Memory B cell (primary cell): ENCODE measurements at places on chromosomes 1 and 21.

DNA sequence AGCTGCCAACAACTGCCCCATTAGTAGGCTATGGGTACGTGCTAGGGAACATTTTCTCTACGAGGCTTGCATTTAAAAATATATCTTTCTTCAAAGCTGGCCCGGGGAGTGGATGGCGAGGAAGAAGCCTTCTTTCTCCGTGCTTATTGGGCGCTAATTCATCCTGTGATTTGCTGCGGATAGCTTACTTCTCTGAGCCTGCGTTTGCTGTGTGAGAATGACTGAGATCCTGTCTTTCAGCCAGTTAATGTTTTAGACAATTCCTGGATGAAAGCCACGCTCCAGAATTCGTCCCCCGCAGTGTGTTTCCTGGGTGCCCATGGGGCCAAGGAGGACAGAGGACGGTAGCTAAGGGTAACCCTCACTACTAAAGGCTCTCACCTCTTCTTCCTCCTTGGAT, 57.8 kb upstream of the TARBP1 start:
- DNase-seq, result no peak

- no peak for DNase-seq
Observed at GRCh38 chr1:23473037-23473800, 10.8 kb downstream of the ASAP3 start.

GRCh38 chr21:42794551-42794950, 84.8 kb downstream of the WDR4 start:
- DNase-seq, result no peak

DNA sequence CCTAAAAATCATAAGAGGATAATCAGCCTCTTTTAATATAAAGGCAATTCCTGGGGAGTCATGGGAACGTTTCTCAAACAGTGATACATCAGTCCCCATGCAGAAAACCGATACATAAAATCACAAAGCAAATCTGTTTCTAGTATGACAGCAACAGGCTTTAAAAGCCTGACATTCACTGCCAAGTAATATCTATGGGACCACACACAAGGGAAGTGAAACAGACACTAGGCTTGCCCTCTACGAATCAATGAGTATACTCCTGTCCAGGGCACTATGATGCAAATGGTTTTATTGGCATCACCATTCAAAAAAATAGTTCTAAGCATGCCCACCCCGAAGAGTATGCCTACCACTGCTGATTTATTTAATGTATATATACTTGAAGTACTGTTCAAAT, 54.4 kb downstream of the TIAM1 start:
- DNase-seq, result no peak

GRCh38 chr1:25728301-25728935, 71.6 kb upstream of the SELENON start:
- DNase-seq, result no peak

DNA sequence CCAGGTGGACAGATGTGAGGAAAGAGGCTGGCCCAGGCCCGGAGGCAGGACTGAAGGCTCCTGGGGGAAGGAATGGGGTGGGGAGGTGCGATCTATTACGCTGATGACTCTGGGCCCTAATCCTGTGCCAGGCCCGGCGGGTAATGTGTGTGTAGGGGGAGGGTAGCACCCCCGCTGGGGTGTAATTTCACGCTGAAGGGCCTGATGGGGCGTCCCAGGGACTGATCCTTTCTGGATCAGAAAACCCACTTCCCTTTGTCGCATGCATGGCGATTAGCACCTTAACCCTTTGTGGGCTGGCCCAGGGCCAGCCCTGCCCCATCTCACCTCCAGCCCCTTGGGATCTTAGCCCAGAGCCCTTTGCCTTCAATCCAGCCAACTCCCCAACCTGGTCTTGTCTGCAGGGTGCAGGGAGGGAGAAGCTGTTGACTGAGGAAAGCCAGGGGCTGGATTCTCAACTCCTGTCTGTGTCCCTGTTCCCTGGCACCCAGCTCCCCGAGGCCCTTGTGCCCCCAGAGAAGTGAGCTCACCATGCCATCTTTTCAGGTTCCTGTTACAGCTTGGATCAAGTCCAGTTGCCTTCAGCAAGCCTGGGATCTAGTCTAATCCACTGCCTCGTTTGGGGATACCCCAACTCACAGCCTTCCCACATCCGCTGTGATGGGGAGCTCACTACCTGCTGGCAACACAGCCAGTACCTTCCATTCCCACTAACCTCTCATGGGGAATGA, 26.0 kb downstream of the KNCN start:
- DNase-seq, result no peak

GRCh38 chr1:161727256-161727924, 6.0 kb downstream of the FCRLB start:
- DNase-seq, result no peak

- DNase-seq, result peak; percentile 74
Observed at GRCh38 chr1:117758444-117759316, 152.8 kb downstream of the TENT5C start.

- DNase-seq, result no peak
Observed at GRCh38 chr1:38997034-38997900, 6.2 kb downstream of the AKIRIN1 start.

DNA sequence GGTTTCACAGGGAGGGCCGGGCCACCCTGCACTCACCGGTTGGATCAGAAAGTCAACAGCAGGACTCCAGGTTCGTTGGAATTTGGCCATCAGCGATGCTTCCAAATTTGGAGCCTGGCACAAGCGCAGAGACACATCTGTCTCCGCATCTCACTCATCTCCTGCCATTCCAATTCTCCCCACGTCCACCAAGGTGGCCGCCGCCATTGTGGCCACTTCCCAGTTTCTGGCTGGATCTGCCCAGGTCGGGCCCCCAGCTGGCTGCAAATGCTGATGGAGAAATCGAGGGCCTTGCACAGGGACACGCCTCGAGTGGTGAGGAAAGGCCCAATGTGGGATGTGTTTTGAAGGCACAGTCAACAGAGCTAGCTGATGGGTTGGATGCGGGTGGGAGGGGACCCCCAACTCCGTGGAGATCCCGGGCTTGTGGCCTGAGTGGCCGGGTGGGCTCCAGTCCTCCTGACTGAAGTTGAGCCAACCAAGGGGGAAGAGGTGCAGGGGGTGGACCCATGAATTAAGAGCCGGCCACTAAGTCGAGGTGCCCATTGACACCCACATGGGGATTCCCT, 102.7 kb downstream of the CRYAA start:
- no peak for DNase-seq

DNA sequence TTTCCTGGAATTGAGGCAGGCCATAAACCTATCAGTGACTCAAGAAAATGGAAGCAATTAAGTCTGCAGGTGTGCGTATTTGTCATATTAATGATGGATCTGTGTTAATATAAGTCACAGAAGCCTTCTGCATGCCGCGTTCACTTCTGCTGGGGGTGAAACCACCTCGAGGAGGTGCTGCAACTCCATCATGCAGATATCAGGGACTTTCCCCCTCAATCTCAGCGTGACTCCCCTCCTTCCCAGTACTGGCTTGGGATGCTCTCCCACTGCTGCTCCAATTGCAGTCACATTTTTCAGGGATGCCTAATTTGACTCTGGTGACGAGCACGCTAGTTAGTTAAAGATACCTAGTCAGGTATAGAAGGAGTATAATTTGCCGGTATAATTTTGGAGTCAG, 87.5 kb downstream of the ASTN1 start:
- no peak for DNase-seq

- no peak for DNase-seq
Observed at GRCh38 chr1:116481934-116482333, 88.9 kb downstream of the CD58 start.

GRCh38 chr1:145901312-145902021, 8.4 kb downstream of the ITGA10 start:
- no peak for DNase-seq

DNA sequence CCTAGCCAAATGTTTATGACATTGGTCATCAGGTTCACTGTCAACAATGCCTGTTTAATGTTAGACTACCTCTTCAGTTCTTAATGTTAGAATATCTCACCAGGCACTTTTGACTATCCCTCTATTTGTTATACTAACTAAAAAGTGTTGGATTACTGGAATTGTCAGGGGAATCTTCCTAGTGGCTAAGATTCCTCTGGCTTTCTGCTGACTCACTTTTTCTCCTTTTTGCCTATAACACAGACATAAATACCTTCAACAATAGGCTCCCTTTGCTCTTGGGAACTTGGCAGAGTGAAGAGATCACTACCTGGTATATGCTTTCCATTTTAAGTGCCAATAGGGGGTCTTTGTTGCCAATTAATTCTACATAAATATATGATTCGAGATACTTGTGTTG, 68.5 kb downstream of the TMEM200B start:
- no peak for DNase-seq

DNA sequence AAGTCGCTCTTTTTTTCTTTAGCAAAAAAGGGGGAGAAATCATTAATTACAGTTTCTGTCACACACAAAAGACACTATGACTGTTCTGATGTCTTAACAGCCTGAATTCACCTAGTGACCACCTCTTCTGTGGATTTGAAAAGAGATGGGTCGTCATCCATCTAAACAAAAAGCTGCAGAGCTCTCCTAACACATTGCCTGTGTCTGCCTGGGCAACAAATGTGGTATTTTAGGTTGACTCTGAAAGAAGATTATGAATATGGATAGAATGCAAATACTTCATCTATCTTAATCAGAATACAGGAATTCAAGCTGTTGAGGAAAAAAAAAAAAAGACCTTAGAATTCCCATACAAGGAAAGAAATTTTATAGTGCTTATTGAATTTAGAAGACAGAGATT, 304.4 kb upstream of the ADGRL2 start:
- no peak for DNase-seq

GRCh38 chr1:109535971-109536491, 3.6 kb upstream of the GPR61 start:
- DNase-seq, result no peak

- DNase-seq, result no peak
Observed at GRCh38 chr1:167794043-167794442, 72.3 kb downstream of the MPZL1 start.

DNA sequence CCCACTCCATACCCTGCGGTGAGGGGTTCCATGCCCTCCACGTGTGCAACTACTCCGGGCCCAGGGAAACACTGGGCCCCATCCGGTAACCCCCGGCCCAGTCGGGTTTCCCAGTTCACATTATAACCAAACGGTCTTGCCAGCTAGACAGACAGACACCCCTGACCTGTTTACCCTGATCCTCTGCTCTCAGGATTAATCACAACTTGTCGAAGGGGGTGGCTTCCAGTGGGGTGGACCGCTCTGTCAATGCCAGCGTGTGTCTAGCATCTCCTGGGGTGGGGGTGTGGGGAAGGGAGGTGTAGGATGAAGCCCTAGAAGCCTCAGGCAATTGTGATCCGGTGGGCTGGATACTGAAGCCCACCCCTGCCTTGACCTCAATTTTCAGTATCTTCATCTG, 4.6 kb upstream of the OLIG2 start:
- DNase-seq, result no peak

- no peak for DNase-seq
Observed at GRCh38 chr1:23807453-23807852, 6.9 kb upstream of the GALE start.

DNA sequence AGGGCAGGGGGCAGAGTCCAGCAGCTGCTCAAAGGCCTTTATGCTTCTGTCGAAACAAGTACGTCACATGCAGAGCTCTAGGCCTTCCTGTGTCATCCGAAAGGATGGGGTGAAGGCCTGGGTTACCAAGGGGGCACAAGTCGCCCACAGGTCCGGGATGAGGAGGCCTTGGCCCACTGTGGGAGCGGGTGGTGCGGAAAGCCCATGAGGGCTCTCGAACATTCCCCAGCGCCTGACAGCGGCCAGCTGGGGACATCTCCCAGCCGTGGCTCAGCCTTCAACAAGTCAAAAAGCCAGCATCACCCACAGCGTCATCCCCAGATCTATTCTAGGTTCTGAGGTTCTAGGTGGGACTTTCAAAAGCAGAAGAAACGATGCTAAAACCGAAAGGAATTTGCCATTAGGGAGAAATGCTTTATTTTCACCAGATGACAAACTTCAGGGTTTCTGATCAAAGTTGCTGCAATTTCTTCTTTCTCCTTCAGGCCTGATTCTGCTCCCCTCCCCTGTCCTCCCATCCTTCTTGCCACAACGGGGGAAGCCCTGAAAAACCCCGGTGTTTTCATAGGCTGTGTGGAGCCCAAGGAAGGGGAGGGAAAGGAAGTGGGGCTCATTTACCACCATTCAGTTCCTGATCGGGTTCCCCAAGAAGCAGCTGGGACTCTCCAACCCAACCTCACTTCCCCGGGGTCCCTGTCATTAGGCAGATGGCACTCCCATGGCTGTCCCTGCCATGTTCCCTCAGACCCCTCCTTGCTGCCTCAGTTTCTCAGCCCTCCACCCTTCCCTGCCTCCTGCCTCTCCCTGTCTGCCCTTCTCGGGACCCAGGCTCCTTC, 17.6 kb downstream of the GPR137B start:
- no peak for DNase-seq

- no peak for DNase-seq
Observed at GRCh38 chr1:53572065-53572814, 113.0 kb downstream of the DMRTB1 start.

GRCh38 chr1:193367863-193368262, 181.4 kb upstream of the B3GALT2 start:
- DNase-seq, result no peak

- DNase-seq, result no peak
Observed at GRCh38 chr1:58620926-58621325, 43.9 kb upstream of the TACSTD2 start.

DNA sequence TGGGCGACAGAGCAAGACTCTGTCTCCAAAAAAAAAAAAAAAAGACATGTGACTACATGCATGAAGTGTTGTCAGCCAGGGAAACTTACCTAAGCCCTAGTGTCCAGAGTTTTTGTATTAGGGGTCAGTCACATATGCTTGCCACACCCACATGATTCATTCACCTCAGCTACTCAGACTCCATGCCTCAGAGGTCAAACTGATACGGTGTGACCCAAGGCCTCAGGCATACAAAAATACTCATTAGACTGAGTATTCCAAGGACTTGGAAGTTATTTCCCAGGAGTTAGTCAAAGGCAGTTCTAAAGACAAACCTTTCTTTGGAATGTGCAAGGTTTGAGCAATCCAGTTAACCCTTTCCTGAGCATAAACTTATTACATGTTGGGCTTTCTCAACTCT, 6.3 kb upstream of the TRIM33 start:
- DNase-seq, result no peak

GRCh38 chr1:173206816-173207568, at the start of gene TNFSF4:
Gene TNFSF4, minus strand, starts transcription at chr1:173207331. Its CDS starts 155 bp downstream, at chr1:173207176.
- no peak for DNase-seq

DNA sequence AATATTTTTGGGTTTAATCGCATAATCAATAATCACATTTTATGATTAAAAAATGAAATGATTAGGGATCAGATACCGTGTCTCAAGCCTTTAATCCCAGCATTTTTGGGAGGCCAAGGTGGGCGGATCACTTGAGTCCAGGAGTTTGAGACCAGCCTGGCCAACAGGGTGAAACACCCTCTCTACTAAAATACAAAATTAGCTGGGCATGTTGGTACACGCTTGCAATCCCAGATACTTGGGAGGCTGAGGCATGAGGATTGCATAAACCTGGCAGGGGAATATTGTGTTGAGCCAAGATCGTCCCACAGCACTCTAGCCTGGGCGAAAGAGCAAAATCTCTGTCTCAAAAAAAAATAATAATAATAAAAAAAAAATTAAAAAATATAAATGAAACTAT, 1581.4 kb downstream of the KCNT2 start:
- DNase-seq, result no peak
